ENCODE measurements at places on chromosomes 6 and 20.

DNA sequence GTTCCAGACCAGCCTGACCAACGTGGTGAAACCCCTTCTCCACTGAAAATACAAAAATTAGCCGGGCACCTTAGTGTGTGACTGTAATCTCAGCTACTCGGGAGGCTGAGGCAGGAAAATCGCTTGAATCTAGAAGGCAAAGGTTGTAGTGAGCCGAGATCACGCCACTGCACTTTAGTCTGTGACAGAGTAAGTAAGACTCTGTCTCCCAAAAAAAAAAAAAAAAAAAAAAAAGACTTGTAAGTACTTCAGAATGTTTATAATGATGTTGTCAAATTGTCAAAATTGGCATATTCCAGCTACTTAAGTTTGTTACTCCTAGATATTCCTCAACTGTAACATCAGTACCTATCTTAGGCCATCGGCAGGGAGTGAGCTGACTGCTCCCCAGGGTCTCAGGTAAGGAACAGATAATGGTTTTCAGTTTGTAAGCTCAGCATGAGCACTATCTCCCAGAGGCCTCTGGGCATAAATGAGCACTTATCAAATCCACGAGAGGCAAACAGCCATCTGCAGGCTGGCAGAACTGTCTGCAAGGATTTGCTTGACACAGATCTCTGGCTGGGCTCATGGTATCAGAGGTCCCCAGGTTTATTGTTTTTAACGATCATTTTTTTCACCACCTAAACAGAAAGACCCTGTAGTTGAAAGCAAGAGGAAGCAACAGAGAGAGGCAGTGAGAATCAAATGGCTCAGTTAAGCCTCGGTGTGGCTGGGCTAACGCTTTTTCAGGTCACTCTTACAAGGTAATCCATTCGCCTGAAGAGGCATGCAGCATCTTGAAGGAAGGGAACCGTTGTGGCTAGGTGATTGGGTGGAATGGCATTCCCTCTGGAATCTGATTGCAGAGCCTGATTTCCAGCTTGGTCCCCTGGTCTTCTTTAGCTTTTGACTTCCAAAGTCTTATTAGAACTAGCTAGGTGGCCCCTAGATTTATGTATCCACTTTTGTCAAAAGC, 115.9 kb downstream of the LY86 start:
- DNase-seq = no peak

GRCh38 chr6:106764353-106764980, 135.1 kb downstream of the QRSL1 start:
- no peak for DNase-seq

DNA sequence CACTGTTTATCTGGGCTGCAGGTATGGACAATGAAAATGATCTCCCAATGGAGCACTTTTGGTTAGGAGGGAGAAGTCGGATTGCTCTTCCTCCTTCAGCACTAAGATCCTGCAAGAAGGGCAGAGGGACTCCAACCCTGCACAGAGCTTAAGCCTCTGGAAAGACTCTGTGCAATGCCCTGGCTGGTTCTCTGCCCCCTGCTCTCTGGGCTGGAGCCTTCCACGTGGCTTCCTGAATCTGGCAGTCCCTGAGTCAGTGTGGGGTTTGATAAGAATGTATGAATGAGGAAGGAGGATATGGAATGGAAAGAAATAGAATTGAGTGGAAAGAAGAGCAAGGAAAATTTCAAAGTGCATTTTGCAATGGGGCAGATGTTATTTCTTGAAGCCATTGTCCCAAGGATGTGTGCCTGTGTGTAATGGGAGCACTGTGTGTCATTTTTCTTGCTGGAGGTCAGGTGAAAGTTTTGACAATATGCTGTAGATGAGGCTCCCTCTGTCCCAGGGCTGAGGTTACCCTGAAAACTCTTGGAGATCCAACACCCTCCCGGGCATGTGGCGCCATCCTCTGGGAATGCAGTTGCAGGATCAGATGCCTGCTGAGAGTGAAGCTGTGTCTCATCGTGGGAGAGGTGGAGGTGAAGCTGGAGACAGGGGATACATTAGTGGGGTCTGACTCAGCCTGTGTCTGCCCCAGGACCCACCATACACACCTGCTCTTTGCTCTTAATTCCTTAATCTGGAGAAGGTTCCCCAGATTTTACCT, 16.3 kb upstream of the CST9L start:
- no peak for DNase-seq

DNA sequence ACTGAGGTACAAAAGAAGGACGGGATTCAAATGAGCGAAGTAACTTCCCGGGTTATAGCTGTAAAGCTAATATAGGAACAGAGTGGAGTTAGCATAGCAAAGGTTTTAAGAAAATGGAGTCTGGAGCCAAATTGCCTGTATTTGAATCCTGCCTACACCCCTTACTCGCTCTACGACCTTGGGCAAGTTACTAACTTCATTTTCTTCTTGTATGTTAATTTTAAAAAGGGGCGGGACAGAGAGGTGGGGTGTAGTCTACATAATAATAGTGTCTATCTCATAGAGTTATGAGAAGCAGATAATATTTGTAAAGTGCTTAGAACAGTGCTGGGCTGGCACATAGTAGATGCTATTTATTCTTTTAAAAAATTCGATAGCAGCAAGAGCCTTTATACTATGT, 705 bp downstream of the ZSCAN23 start:
- DNase-seq = no peak

DNA sequence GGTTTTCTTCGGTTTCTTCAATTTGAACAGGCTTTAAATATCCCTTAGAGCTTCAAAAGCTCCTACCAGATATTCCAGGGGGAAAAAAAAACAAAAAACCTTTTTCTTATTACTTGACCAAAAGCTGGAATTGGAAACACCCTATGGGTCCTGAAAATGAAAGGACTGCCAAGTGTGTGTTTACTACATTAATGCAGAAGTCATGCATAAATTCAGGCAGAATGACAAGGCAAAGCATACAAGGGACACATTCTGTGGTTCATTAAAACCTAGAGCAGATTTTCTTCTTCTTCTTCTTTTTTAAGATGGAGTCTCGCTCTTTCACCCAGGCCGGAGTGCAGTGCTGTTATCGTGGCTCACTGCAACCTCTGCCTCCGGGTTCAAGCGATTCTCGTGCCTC, 119.1 kb downstream of the GMDS start:
- no peak for DNase-seq

GRCh38 chr6:159862103-159862502, 28.7 kb upstream of the MAS1 start:
- no peak for DNase-seq

GRCh38 chr6:169803816-169804340, 52.5 kb downstream of the ERMARD start:
- no peak for DNase-seq

DNA sequence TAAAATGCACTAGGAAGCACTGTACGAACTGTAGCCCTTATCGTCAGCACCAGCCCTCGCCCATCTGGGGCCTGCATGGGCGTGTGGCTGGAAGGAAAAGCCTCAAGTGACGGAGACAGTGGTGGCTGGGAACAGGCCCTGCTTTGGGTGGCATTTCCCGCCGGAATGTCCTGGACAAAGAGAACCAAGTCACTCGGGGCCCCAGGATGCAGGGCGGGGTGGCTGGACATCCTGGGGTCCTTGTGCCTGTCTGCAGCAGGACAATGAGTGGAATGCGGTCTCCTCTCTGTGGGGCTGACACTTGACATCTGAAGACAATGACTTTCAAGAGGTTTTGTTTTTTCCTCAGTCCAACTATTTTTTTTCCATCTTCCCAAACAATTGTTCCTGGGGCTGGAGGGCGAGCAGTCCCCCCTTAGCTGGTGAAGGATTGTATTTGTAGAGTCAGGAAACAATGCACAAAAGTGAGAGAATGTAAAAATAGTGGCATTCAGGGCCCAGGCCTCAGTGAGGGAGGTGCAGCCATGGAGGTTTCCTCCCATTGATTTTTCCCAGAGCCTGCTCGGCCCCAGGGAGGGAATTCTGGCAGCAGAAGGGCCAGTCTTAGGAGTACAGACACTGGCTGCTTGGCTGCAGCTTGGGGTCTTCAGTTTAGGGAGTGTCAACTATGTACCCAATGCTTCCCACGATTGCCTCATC, 64.4 kb downstream of the PREX1 start:
- no peak for DNase-seq

Measured in fibroblast of skin of right biceps (primary cell).